ENCODE measurements at places on chromosomes 3 and 15.

- no peak for DNase-seq
Measured at GRCh38 chr15:76962337-76963013, 30.9 kb downstream of the RCN2 start.

DNA sequence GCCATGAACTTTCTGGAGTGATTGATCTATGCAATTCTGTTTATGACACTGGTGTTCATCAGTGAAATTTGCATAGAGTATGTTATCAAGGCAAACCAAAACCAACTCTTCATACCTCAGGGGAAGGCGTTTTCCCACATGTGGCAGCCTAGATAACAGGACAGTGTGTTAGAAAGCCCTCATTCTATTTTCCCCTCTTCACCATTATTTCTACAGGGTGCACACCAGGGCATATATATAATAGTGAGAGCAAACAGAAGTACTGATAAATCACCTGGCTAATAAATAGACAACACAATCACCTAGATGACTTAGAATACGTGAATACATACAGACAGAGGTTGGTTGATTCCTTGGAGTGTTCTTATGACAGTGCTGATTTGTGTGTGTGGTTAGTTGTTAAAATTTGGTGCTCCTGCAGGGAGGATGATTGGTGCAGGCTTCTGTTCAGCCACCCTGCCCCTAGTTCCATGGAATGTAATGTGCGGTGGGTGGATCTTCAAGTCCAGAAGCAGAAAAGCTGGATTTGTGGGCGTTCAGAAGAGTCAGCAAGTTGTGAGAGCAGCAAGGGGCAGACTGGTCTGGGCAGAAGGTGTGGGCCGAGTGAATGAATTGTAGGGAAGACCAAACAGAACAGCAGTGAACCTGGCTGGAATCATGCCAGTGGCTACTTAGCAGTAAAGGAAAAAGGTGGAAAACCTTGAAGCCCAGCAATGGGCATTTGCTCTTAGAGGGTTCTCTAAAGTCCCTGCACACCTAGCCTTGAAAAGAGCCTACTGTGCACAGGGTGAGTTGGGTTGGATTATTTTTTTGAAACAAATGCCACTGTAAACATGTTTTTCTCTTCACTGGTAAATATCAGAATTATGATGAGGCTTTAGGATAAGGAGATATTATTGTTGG lies 11.7 kb upstream of the RARRES1 start:
- DNase-seq, result no peak

DNA sequence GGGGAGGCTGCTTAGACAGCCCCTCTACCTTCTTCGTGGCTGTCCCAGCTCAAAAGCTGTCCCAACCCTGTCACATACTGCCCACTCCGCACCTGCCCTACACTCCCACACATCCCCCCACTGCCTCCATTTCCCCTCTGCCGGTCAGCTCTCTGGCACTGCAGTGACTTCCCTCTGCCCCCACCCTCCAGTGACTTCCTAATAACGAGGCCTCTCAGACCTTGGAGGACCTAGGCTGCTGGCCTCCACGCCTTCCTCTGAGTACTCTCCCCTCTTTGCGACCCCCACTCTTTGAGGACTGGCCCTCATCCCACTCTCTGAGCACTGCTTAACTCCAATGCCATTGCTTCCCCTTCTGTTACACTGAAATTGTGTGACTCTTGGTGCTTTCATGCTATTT lies 45.3 kb downstream of the KY start:
- DNase-seq, result no peak

- no peak for DNase-seq
Measured at GRCh38 chr3:184239708-184240107, 9.1 kb downstream of the ALG3 start.

GRCh38 chr15:94168250-94168649 lies 63.1 kb upstream of the MCTP2 start:
- DNase-seq, result no peak

- DNase-seq, result no peak
Measured at GRCh38 chr3:172606021-172606420, 82.8 kb upstream of the TNFSF10 start.

DNA sequence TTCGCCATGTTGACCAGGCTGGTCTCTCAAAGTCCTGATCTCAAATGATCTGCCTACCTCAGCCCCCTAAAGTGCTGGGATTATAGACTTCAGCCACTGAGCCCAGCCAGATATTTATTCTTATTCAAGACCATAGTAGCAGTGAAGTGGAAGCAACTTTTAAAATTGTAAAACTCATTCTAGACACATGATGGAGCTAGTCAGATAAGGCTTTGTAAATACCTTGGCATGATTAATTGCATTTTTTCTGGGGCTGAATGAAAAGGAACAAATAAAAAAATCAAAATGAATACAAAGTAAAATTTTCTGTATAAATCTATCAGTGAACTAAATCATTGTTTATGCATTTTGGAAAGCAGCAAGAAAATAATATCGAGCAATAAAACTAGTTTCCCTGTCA lies 4.1 kb upstream of the MYO1E start:
- DNase-seq, result no peak

DNA sequence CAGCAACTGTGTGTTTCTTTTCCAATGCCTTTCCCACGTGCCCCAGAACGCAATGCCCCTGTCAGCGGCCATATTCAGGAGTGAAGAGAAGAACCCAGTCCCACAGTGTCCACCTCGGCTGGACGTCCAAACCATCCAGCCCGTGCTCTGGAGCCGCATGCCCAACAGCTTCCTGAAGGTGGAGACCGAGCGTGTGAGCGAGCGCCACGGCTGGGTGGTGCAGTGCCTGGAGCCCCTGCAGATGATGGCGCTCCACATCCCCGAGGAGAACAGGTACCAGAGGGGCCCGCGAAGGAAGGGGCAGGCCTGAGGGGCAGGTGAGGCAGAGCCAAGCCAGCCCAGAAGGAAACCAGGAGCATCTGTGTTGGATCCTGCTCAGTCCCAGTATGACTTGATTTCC lies 308.1 kb upstream of the CHRM5 start:
- DNase-seq, result no peak

DNA sequence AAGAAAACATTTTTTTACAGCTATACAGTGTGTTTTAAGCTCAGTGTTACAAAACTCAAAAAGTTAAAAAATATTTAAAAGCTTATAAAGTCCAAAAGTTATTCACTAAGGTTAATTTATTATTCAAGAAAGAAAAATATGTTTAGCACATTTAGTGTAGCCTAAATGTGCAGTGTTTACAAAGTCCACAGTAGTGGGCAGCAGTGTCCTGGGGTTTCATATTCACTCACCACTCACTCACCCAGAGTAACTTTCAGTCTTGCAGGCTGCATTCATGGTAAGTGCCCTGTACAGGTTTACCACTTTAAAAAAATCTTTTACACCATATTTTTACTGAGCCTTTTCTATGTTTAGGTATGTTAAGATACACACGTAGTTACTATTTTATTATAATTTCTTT lies 300.2 kb upstream of the TRIM42 start:
- no peak for DNase-seq

- DNase-seq, result no peak
Measured at GRCh38 chr3:195063581-195064193, 207.3 kb downstream of the XXYLT1 start.

DNA sequence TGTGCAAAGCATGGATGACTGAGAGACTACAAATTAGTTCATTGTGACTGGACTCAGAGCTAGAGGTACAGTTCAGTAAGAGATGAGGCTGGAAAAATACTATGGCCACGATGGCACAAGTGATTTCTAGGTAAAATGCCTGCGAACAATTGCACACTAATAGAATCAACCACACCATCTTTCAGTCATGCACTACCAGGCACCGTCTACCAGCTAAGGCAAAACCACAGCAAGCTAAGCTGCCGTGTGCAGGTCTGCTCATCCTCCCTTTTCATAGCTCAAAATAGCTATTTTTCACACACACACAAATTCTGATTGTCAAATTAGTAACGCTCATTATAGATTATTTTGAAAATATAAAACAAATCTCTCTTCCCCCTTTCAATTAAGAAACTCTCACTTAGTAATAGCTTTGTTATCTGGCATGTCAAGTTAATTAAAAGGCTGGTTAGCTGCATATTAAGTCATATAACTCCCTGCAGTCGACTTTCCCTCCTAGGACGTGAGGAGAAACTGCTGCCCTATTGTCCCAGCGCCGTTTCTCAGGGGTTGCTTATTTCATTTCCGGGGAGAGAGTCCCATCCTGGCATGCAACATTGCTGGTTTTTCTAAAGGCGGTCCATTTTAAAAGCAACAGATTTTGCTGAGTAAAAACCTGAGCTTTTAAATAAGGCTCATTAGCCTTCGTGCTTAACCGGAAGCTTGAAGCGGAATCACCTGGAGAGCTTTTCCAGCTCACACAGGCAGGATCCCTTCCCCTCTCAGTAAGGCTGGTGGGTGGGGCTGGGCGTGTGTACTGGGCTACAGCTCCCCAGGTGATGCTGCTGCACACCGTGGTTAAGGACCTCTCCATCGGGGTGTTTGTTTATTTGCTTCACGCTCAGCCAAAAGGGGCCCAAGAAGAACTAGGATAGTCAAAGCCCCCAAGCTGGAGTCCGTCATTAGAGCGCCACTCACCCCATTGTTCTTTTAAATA lies 16.9 kb upstream of the MEX3B start:
- DNase-seq, result no peak

DNA sequence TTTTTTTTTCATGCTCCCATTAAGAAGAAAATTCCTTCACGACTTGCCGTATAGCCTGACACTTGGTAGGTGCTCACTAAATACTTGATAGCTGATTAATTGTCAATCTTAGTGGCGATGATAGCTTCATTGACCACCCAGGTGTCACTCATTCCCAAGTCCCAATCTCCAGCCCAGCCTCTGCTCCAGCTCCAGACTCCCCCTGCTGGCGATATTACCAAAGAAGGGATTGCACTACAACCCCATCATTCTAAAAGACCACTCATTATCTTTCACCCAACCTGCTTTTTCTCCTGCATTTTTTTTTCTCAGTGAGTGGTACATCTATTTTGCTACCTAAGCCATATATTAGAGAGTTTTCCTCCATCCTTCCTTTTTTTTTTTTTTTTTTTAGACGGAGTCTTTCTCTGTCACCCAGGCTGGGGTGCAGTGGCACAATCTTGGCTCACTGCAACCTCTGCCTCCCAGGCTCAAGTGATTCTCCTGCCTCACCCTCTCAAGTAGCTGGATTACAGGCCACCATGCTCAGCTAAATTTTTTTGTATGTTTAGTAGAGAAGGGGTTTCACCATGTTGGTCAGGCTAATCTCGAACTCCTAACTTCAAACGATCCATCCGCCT lies 19.5 kb upstream of the COMMD2 start:
- no peak for DNase-seq

DNA sequence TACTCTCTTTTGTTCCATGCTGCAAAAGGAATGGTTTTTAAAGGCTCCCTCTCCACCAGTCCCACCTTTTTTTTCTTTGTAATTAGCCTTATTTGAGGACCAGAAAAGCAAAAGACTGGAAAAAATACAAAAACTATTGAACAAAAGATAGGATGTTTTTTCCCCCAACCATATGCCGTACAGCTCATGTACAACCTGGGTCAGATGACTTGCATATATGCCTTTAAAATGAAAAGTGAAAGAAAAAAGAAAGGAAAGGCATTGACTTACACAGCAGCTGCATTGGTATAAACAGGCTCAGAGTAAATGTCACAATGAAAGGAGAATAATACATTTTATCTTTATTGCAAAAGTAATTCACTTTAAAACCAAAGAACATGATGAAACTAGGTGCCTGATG lies 69.5 kb upstream of the CMC1 start:
- DNase-seq, result no peak

DNA sequence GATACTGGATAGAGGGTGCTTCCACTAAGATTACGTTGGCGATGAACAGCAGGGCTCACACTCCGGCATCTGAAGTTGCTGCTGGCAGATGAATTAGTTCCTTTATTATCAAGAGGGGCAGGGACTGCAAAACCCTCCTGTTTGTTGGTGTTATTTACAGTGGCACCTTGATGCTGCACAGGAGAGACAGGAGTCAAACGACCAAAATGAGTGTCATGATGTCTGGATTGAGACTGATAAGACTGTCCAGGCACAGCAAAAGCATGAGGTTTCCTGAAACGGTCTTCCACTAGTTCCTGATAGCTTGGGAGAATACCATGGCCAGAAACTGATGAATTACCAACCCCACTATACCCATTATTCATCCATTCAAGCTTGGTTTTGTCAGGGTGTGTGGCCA lies 100.8 kb upstream of the NEDD4 start:
- DNase-seq, result no peak

- no peak for DNase-seq
Measured at GRCh38 chr3:52763466-52763865, 7.3 kb downstream of the NEK4 start.

DNA sequence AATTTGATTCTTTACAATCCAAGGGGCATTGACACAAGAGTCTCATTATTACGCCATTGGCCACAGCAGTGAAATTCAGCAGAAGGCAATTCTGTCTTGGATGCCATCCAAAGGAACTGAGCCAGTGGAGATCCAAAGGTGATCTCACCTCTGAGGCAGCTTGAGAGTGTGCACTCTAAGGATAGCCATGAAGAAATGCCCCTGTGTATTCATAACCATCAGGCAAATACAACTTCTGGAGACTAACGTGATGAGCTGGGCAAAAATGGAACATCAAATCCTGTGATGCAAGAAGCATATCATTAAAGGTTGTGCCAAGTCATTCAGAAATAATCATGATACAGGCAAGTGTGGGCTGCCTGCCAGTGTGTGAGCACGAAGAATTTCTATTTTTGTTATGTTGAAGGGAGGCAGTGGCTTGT lies 41.4 kb downstream of the ROBO2 start:
- no peak for DNase-seq

DNA sequence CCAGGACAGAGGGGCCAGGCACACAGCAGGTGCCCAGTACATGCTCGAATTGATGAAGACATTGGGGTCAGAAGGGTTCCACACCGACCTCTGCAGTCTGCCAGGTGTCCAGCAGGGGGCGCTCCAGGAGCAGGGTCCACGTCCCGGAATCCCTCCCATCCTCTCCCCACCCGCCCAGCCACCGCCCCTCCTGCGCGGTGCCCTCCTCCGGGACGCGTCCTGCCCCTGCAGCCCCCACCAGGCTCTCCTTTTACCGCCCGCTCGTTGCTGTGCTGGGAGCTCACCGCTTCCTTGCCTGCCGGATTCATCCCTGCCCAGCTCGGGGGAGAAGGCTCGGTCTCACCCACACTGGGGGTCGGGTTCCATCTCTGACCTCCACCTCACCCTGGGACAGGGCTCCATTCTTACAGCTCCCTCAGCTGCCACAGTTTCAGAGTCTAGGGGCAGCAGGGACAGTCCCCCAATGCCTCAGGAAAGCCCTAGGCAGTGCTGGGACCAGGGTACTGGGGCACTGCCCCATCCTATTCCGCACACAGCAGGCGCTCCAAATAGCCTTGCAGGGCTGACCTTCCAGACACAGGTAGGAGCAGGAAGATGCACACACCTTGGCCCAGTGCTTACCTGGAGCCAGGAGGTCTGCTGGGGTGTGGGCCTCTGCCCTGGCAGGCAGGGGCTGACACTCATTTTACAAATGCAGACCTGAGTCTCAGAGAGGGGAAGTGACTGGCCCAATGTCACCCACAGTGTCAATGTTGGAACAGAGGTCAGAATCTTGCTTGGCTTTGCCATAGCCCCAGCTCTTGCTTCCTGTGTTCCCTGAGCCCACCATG lies 31.0 kb downstream of the GRIP2 start:
- no peak for DNase-seq

GRCh38 chr3:25817107-25817506 lies 27.2 kb downstream of the OXSM start:
- no peak for DNase-seq

All from HS-27A (cell line).